ENCODE measurements at places on chromosomes 2 and 18. TPM values are rescaled to one million over a fixed set of nuclear protein-coding genes. Genes with fewer than 3 reads are reported as not detected.
A peak's percentile ranks its signal among the peaks of the same experiment; 100 is the strongest.

DNA sequence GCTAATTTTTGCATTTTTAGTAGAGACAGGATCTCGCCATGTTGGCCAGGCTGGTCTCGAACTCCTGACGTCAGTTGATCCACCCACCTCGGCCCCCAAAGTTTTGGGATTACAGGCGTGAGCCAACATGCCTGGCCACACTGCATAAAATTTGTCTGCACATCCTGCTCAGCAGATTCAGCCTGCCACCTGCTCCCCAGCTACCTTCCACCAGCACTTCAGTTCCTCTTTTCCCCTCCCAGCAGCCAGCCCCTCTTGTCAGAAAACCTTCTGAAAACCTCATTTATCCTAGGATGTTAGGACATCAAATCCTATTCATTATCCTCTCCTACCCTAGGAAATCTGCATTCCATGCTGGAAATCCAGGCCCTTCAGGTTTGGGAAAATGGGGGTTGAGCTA is 99.4 kb upstream of the STPG4 start:
- DNase-seq, result no peak
- H3K27ac ChIP-seq, result no peak overlapping the region
- H3K36me3 ChIP-seq, result no peaks in the 10 kb centered on the region
- H3K4me1 ChIP-seq, result no peaks in the 10 kb centered on the region
- no peaks in the 10 kb centered on the region for H3K27me3 ChIP-seq

DNA sequence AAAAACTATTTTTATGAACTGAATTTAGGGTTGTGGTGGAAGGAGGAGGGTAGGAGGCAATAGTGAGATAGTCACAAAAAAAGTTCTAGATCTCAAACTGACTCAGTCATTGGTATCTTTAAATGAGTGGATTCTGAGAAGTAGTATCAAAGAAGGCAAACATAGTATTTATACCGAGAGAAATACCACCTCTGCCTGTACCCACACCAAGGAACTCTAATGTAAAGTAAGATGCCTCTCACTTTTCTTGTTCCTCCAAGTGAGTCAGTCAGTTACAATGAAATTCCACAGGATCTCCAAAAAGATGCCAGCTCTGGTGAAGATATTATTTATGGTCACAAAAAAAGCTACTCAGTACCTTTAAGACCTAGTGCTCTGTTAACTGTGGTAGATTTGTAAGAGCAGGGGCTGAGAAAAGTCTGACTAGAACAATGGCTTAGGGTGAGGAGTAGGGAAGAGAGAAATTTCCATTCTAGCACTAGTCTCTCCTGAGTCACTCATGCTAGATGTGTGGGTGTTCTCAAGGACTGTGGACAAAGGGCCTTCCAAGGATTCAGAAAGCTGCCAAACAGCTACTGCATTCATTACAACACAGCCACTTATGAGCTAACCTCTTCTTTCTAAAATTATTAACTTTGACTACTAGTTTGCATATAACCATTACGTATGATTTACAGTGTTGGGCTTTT is 36.3 kb downstream of the YWHAQ start:
- DNase-seq, result peak; percentile 75
- H3K27me3 ChIP-seq, result no peaks in the 10 kb centered on the region
- peak overlapping the region; percentile 27 for H3K27ac ChIP-seq
- peaks cover 1% of the 10 kb centered on the region for H3K36me3 ChIP-seq
- no peaks in the 10 kb centered on the region for H3K4me1 ChIP-seq

GRCh38 chr18:9642799-9643462 is 28.6 kb upstream of the PPP4R1 start:
- peak overlapping the region; percentile 71 for H3K27ac ChIP-seq
- no peak overlapping the region for H3K4me3 ChIP-seq
- peaks cover 19% of the 10 kb centered on the region for H3K4me1 ChIP-seq
- no peak for DNase-seq
- no peaks in the 10 kb centered on the region for H3K36me3 ChIP-seq

GRCh38 chr2:221486106-221486505 is 86.0 kb downstream of the EPHA4 start:
- H3K36me3 ChIP-seq, result no peaks in the 10 kb centered on the region
- H3K4me1 ChIP-seq, result no peaks in the 10 kb centered on the region
- no peaks in the 10 kb centered on the region for H3K27me3 ChIP-seq
- DNase-seq, result no peak

The TCF23 gene
- total RNA-seq, result not detected

DNA sequence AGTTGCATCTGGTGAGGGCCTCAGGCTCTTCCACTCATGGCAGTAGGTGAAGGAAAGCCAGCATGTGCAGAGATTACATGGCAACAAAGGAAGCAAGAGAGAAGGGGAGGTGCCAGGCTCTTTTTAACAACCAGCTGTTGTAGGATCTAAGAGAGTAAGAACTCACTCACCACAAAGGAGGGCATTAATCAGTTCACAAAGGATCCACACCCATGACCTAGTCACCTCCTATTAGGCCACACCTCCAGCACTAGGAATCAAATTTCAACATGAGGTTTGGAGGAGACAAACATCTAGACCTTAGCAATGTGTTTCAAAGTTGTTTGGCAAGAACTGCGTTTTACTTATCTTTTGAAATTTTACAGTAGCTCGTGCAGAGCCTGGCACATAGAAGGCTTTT is 20.5 kb upstream of the REG3A start:
- no peak overlapping the region for H3K27ac ChIP-seq
- H3K36me3 ChIP-seq, result no peaks in the 10 kb centered on the region
- H3K4me3 ChIP-seq, result no peak overlapping the region
- no peaks in the 10 kb centered on the region for H3K4me1 ChIP-seq

The PSD4 gene
- total RNA-seq, result 1.5 TPM

GRCh38 chr2:207873794-207874193 is 104.1 kb upstream of the FZD5 start:
- no peak overlapping the region for H3K27ac ChIP-seq
- H3K27me3 ChIP-seq, result no peaks in the 10 kb centered on the region
- no peak for DNase-seq
- no peaks in the 10 kb centered on the region for H3K36me3 ChIP-seq
- peaks cover 6% of the 10 kb centered on the region for H3K4me1 ChIP-seq

DNA sequence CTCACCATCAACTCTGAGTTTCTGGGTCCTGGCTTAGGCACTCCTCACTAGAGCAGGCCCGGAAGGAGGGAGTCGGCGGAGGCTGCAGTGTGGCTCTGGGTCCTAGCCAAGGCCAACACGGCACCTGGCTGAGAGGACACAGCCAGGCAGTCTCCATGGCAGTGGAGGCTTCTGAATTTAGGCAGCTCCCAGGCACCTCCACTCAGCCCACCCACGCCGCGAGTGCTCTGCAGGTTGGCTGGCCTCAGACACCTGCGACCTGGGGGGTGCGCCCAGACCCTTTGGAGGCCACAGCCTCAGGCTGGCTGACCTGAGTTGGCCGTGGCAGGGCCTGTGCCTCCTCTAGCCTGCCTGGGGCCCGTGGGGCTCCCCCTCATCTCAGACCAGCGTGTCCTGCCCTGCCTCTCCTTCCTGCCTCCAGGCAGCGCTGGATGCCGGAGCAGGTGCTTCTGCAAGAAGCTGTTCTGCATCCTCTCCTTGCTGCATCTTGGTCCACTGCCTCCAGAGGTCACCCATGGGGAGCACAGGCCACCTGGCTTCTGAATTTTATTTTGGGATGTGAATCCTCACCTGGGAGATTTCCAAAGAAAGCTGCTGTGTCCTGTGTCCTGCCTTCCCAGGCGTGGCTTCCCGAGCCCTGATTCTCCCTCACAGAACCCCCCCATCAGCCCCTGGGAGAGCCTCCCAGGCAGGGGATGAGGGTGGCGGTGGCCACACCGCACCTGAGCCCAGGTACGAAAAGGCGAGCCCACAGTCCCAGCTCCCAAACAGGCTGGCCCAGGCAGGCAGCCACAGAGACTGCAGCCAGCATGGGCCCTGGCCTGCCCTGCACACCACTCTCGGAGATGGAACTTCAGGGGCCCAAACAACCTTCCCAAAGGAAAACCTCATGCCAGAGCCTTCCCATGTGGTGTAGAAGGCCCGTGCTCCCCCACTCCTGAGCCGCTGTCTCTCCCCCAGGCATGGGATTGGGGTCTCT is 23.4 kb downstream of the AQP12A start:
- H3K4me3 ChIP-seq, result no peak overlapping the region
- no peak for DNase-seq
- no peaks in the 10 kb centered on the region for H3K27me3 ChIP-seq
- H3K27ac ChIP-seq, result no peak overlapping the region

DNA sequence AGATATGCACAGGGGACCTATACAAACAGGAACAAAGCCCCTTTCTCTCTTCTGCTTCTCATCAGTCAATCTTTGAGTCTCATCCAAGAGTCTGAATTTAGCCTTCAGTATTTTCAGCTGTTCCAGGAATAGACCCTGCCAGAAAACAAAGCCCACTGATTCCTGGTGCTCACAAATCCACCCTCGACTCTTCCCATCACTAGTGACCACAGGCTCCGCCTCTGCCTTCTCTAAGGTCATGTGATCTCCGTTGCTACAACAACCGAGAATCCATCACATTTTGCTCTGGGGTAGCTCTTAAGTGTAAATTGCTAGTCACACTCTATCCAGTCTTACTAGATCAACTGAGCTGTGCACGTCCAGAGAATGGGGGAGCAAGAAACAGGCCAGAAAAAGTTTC is 46.4 kb upstream of the SPTBN1 start:
- H3K27ac ChIP-seq, result no peak overlapping the region
- no peaks in the 10 kb centered on the region for H3K4me1 ChIP-seq
- no peaks in the 10 kb centered on the region for H3K36me3 ChIP-seq
- H3K4me3 ChIP-seq, result no peak overlapping the region

GRCh38 chr2:127255146-127255545 is 35.0 kb upstream of the CYP27C1 start:
- H3K4me1 ChIP-seq, result no peaks in the 10 kb centered on the region
- peaks cover 29% of the 10 kb centered on the region for H3K36me3 ChIP-seq
- H3K4me3 ChIP-seq, result no peak overlapping the region
- no peak for DNase-seq
- no peak overlapping the region for H3K27ac ChIP-seq

GRCh38 chr18:37702841-37703240 is 137.2 kb upstream of the CELF4 start:
- no peaks in the 10 kb centered on the region for H3K27me3 ChIP-seq
- no peak overlapping the region for H3K27ac ChIP-seq
- no peak for DNase-seq
- no peaks in the 10 kb centered on the region for H3K36me3 ChIP-seq
- no peak overlapping the region for H3K4me3 ChIP-seq

DNA sequence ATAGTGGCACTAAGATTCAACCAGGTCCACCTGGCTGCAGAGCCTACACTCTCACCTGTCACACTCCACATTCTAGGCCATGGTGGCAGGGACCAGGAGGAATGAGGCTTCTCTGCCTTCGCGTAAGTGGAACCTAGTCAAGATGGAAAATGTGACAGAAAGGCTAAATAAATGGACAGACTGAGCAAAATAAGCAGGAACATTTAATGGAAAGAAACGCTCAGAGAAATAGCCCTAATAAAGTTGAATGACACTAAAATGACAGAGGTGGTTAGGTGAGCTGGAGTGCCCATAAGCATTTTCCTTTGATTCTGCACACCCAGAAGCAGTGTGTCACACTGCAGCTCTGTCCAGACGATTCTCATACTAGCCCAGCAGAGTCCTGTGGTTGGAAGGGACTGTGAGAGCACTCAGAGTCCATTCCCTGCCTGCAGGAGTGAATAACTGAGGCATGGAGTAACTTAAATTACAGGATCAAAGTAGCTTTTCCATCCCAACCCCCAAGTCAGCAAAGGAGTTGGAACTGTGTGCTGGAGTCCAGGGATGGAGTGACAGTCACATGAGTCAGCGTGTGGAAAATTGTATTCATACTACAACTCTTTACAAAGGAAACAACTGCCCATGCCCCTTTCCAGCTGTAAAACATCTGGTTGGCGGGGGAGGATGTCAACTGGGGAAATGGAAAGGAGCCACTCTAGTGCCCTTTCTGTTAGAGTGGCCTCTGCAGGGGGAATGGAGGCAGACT is 105.4 kb upstream of the LGALSL start:
- DNase-seq, result no peak
- no peaks in the 10 kb centered on the region for H3K4me1 ChIP-seq
- H3K27ac ChIP-seq, result no peak overlapping the region
- H3K4me3 ChIP-seq, result no peak overlapping the region
- H3K27me3 ChIP-seq, result no peaks in the 10 kb centered on the region

- no peaks in the 10 kb centered on the region for H3K4me1 ChIP-seq
- H3K27ac ChIP-seq, result no peak overlapping the region
- H3K27me3 ChIP-seq, result no peaks in the 10 kb centered on the region
Measured at GRCh38 chr2:29187926-29188325, 72.7 kb downstream of the CLIP4 start.

- no peaks in the 10 kb centered on the region for H3K4me1 ChIP-seq
- H3K36me3 ChIP-seq, result no peaks in the 10 kb centered on the region
- DNase-seq, result no peak
- no peak overlapping the region for H3K4me3 ChIP-seq
Measured at GRCh38 chr2:51791496-51791895, 759.6 kb upstream of the NRXN1 start.

DNA sequence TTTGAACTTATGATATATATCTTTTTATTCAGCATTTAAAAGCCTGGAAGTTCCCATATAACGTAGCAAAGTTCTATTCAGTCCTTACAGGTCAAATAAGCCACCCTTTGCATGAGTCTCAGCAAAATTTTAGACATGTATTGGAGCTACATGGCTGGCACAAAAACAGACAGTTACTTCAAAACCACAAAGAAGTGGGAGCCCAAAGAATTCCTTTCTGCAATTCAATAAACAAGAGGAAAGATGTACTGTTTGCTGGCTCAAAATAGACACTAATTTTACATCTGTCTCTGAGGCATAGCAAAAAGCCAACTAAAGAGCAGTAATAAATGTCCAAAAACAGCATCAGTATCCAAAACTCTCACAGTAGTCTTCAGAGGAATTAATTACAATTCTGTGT is 87.0 kb downstream of the ZEB2 start:
- H3K27ac ChIP-seq, result no peak overlapping the region
- no peaks in the 10 kb centered on the region for H3K36me3 ChIP-seq

GRCh38 chr2:18834341-18834740 is 245.0 kb upstream of the NT5C1B start:
- H3K36me3 ChIP-seq, result no peaks in the 10 kb centered on the region
- H3K4me3 ChIP-seq, result no peak overlapping the region
- no peaks in the 10 kb centered on the region for H3K4me1 ChIP-seq
- no peaks in the 10 kb centered on the region for H3K27me3 ChIP-seq
- no peak for DNase-seq
- no peak overlapping the region for H3K27ac ChIP-seq

The TFCP2L1 gene
- total RNA-seq, result 0.14 TPM

GRCh38 chr2:69715964-69716363 is 26.0 kb upstream of the ANXA4 start:
- H3K4me3 ChIP-seq, result no peak overlapping the region
- DNase-seq, result no peak
- H3K36me3 ChIP-seq, result no peaks in the 10 kb centered on the region
- H3K27me3 ChIP-seq, result no peaks in the 10 kb centered on the region

- H3K4me1 ChIP-seq, result no peaks in the 10 kb centered on the region
- no peaks in the 10 kb centered on the region for H3K36me3 ChIP-seq
- DNase-seq, result no peak
- no peaks in the 10 kb centered on the region for H3K27me3 ChIP-seq
- no peak overlapping the region for H3K27ac ChIP-seq
- no peak overlapping the region for H3K4me3 ChIP-seq
Measured at GRCh38 chr2:71943238-71944182, 204.2 kb downstream of the CYP26B1 start.

GRCh38 chr2:179137200-179137759 is 87.3 kb upstream of the CCDC141 start:
- no peak overlapping the region for H3K4me3 ChIP-seq
- no peak overlapping the region for H3K27ac ChIP-seq
- H3K36me3 ChIP-seq, result no peaks in the 10 kb centered on the region
- no peak for DNase-seq

GRCh38 chr18:362311-363290 is 94.8 kb upstream of the THOC1 start:
- no peaks in the 10 kb centered on the region for H3K36me3 ChIP-seq
- H3K27ac ChIP-seq, result peak overlapping the region; percentile 51
- no peak for DNase-seq
- H3K4me3 ChIP-seq, result no peak overlapping the region

All from sigmoid colon (tissue), 7 donors.